ENCODE measurements at places on chromosomes 5 and 9.

DNA sequence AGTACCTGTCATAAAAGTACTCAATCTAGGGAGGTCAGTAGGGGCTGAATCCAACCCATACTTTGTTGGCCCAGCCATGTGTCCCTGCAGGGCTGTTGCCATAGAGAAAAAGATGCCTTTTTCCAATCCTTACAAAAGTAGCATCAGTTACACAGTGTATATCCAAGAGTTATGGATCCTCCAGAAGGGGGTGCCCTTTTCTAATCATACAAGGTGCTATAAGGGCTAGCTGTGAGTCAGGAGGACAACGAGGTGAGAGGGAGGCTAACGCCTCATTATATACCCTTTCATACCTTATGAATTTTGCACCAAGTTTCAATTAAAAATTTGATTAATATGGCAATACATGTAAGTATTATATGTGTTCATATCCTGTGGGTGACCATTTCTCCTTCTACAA, 4.8 kb downstream of the KIAA0825 start:
- no peak for DNase-seq

DNA sequence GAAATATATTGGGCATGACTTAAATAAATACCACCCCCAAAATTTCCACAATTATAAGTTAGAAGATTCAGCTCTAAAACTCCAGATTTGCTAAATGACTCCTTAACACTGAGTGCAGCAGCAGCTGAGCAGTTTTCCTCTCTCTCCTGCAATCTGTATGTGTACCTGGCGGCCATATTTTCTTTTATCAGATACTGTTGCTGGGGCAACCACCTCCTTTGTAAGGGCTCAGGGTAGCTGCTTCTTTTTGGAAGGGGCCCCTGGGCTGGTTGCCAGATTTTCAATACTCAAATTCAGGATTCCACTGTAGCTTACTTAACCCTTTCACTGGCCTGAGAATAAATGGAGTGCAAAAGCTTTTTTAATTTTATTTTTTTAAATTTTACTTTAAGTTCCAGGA, 197.0 kb downstream of the TAF11L14 start:
- DNase-seq, result no peak

DNA sequence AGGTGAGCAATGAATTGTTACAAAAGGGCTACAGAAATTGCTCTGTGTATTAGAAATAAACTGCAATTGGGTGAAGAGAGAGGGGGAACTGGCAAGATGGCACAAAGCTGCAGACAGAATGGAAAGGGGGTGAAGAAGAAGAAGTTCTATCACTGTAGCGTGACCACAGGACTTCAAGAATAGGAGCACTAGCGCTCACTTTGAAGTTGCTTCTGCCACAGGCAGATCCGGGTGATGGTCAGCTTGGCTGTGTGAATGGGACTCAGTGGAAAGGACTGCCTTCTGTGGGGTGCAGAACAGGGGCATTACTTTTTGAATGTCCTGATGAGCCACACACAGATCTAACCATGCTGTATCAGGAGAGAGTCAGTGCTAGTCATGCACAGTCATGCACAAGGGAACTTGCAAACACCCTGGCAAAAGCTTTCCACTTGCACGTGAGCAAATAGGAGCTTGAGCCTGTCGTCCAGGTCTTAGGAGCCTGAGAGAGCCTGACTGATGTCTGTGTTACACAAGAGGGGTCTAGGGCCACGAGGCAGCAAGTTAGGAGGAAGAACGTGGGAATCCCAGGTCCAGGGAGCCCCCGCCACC, 16.3 kb downstream of the IL5 start:
- DNase-seq, result no peak

- no peak for DNase-seq
These were observed 8.7 kb upstream of the TRPC7 start for GRCh38 chr5:136374003-136374402.

- DNase-seq, result no peak
These were observed 199.2 kb upstream of the KLF4 start for GRCh38 chr9:107688728-107689127.

GRCh38 chr5:45279109-45279508, 417.1 kb downstream of the HCN1 start:
- no peak for DNase-seq

- no peak for DNase-seq
These were observed 42.3 kb downstream of the B4GALT1 start for GRCh38 chr9:33124751-33125381.

- DNase-seq, result no peak
These were observed 191.9 kb downstream of the ATP10B start for GRCh38 chr5:160660132-160660531.

GRCh38 chr9:87497080-87497603, 525 bp upstream of the DAPK1 start:
- DNase-seq, result no peak

DNA sequence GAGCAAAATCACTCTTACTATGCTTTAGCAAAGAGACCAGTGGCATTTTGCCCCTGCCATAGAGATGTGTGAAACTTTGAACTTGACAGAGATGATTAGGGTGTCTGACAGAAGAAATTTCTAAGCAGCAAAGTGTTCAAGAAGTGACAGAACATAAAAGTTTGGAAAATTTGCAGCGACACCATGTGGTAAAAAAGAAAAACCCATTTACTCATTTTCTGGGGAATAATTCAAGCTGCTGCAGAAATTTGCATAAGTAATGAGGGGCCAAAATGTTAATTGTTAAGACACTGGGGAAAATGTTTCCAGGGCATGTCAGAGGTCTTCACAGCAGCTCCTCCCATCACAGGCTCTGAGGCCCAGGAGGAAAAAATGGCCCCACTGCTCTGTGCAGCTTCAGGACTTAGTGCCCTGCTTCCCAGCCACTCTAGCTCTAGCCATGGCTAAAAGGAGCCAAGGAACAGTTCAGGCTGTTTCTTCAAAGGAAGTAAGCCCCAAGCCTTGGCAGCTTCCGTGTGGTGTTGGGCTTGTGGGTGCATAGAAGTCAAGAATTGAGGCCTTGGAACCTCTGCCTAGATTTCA, 6.1 kb upstream of the AP3B1 start:
- DNase-seq, result no peak

DNA sequence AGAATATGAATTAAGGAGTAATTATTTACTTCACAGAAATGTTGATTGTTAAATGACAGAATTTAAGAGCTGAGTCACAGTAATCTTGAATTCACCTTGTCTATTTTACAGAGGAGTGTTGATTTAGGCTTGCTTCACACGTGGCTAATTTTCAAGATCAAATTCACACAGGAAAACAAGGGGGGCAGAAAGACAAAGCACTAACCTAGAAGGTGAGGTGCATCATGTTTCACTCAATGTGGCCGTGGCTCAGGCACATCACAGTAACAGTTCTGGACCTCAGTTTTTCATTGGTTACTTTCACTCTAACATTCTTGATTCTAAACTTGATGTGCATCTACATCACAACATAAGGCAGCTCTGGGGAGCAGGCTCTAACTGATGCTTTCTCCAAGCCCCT, 69.6 kb upstream of the GNAQ start:
- no peak for DNase-seq

DNA sequence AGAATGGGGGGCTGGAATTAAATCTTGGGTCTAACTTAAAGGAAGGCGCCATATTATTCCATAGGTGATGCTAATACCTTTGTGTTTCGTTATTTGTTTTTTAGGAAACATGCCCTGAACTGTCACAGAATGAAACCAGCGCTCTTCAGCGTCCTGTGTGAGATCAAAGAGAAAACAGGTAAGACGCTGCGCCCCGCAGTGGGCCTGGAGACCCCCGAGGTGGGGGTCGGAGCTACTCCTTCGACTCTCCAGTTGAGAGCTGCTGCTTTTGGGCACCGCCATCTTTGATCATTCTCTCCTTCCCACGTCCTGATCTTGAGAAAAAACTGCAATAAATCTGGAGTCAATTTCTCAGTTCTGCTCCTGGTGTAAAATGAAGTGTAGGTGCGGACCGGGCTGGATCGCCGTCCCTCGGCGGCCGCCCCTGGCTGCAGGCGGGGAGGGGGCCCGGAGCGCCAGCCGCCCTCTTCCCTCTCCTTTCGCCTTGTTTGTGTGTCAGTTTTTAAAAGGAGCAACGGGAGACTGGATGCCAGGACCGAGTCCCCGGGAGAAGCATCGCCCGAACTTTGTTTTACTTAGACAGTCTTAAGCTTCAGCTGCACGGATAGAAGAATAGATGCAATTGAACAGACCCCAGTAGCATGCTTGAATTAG, 1.4 kb downstream of the PBX3 start:
- DNase-seq, result no peak

GRCh38 chr5:7398596-7399280, 2.8 kb downstream of the ADCY2 start:
- DNase-seq, result no peak

- DNase-seq, result no peak
These were observed 46.4 kb downstream of the SH3RF2 start for GRCh38 chr5:145982572-145983318.

- no peak for DNase-seq
These were observed 734 bp downstream of the KIF27 start for GRCh38 chr9:83920469-83920926.

DNA sequence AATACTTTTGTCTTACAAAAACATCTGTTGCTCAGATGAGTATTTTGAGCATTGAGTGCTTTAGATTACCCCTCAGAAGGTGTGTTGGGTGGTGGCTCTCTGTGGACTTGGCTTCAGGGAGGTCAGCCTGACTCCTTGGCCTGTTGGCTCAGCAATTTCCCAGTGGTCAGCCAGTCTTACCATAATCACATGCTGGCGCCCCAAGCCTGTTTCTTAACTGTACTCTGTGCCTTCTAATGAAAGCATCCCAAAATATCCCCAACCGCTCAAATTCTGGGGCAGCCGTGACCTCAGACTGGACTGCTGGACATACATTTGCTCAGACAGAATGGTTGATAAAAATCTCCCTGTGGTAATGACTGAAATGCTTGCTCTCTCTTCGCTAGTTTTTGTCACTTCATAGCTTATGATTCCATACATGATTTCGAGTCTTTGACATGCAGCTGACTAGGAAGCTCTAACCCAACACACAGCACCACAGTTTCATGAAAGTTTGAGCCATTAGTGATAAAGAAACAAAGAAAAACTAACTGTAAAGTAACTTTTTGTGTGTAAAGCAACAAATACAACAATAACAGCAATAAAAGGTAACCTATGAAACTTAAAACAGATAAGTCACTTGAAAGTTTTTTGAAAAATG, 562.2 kb upstream of the MEF2C start:
- DNase-seq, result no peak

DNA sequence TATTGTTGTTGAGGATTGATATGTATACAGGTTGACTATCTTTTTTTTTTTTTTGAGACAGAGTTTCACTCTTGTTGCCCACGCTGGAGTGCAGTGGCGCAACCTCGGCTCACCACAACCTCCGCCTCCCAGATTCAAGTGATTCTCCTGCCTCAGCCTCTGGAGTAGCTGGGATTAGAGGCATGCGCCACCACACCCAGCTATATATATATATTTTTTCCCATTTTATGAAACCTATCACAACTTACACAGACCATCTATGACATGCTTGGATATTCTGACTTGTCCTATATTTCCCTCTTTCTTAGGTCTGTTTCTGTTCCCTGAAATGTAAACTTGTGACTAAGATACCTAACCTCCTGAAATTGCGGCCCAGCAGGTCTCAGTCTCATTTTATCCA, 5.0 kb downstream of the CD14 start:
- DNase-seq, result no peak

DNA sequence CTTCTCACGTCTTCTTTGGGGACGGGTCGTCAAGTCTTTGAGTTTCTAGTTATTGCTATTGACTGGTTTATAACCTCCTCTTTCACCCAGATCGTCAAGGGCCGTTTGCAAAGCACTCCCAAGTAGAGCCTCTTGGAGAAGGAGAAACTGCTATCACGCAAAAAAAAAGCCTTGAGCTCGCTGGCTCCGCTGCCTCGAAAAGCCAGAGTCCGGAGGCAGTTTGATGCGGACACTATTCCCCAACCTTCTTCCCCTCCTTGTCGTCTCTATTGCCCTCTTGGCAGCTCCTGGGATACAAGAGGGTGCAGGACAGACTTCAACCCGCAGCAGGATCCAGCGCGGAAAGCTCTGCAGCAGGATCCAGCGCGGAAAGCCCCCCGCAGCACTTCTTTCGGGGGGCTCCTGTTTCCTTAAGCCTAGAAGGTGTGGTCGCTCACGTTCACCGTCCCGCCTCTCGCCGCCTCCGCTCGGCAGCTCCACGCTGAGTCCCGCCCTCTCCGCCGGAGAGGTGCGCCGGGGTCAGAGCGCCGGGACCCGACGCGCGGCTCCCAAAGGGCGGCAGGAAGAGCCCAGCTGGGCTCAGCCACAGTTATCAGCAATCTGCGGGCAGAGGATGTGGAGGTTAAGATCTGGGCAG, at the start of gene PCDHAC1:
Gene PCDHAC1, plus strand, starts transcription at position 494 of the 637 bp plus-strand sequence. CDS start 594 bp downstream, outside the sequence.
- DNase-seq, result no peak

GRCh38 chr5:16854351-16854750, 81.7 kb downstream of the MYO10 start:
- no peak for DNase-seq

DNA sequence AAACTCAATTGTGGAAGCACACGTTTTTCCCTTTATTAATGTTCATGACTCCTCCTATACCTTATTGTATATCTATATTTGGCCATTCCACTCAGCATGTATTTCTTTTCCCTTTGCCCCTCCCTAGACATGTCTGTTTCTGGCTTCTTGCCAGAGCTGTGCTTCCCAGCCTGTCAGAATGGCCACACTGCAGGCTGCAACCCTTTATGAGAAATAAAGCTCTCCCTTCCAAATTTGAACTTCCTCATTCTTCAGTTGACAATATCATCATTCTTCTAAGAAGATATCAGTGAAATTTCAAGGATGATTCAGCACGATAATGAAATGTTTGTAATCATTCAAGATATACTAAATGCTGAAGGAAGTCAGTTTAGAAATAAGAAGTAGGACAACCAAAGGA, 107.6 kb upstream of the PRSS3 start:
- DNase-seq, result no peak

GRCh38 chr5:57302164-57302563, 128.3 kb downstream of the GPBP1 start:
- no peak for DNase-seq

GRCh38 chr5:87674235-87674634, 261.5 kb upstream of the CCNH start:
- DNase-seq, result no peak

DNA sequence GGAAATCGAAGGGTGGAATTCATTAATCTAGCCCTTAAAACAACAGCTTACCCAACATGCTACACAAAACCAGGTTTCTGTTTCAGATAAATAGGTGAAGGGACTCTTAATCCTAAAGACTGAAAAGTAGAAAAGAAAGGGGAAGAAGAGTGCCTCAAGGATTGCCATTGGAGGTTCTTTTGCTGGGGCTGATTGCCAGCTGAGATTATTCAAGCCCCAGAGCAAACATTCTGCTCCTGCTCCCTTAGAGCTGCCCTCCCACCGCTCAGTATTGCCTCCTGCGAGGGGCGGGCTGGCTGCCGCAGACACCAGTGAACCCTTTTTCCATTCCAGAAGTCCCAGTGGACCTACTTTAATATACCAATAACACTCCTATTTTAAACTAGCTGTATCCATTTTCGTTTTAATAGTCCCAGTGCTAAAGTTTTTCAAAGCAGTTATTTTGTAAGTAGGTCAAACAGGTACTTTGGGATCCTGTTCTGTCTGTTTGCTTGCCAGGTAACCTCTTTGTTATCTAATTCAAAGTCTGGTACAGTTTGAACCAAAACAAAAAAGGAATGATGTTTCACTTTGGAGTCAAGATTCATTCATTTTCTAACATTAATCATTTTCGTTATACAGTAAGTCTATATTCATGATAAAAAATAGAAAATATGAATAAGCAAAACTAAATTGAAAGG, 38.6 kb downstream of the HMGCS1 start:
- DNase-seq, result no peak
